ENCODE measurements at places on chromosomes 3 and 15.

GRCh38 chr3:142028243-142028777, 121.0 kb downstream of the TFDP2 start:
- DNase-seq: peak; percentile 62

DNA sequence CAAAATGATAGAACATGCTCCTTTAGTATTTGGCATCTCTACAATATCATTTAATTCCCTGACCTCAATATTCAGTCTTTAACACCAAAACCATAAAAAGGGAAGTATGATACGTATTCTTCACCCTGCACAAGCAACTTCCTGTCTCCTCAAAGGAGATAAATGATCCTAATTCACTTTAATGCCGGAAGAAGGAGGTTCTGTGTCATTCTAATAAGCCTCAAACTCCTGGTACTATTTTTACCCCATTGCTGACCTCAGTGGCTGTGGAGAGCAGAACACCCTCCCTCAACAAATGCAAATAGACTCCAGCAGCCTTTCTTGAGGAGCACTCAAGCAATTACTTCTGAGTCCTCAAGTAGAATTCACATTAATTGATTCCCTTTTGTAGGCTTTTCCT, 173.3 kb downstream of the TMEM108 start:
- no peak for DNase-seq

- no peak for DNase-seq
Measured at GRCh38 chr15:29207758-29208108, 61.9 kb downstream of the NSMCE3 start.

GRCh38 chr3:29335438-29335837, 54.6 kb downstream of the RBMS3 start:
- DNase-seq: no peak

GRCh38 chr3:119695480-119695879, 7.3 kb upstream of the CFAP91 start:
- no peak for DNase-seq

GRCh38 chr3:175606650-175607318, 747.6 kb downstream of the NAALADL2 start:
- no peak for DNase-seq
